Spinal cord (tissue), 10 donors: ENCODE measurements at places on chromosomes 1 and 21. TPM values are rescaled to one million over a fixed set of nuclear protein-coding genes. Genes with fewer than 3 reads are reported as not detected.

Gene FCRL5
- not detected for polyA plus RNA-seq

DNA sequence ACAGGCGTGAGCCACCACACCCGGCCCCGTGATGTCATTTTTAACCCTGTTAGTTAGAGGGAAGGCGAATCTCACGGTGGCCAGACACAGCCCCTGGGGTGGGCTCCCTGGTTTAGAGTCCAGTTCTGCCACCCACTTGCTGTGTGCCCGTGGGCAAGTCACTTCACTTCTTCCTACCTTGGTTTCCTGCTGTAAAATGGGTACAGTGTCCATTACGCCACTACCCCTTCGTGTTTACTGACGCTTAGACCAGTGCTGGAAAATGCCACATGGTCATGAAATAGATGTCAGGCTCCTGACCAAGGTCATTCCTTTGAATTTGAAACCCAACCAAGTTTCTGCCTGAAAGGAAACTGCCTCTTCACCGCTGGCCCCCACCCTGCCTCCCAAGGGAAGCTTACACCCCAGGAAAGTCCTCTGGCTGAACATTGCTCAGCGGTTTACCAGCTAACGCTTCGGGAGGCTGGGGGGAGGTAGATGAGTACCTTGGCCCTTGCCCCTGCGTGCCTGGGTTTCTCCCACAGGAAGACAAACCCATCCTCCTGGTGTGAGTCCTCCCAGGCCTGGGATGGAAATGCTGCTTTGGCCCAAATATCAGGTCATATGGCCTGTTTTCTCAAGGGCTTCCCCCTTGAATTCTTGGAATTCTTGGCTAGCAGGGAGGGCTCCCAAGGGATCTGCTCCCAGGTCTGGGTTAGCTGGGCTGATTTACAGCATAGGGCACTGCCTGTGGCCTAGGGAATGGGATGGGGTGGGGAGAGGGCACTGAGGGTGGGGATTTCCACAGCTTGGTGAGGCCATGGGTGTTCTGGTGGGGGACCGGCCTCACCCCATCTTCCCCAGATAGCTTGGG, 7.6 kb upstream of the AADACL4 start:
- no peak for DNase-seq

- DNase-seq: no peak
Measured at GRCh38 chr21:34865400-34866241, 183.5 kb downstream of the RUNX1 start.

- DNase-seq: no peak
Measured at GRCh38 chr1:226199971-226200370, 13.4 kb upstream of the ACBD3 start.

Gene LCE3B
- polyA plus RNA-seq: not detected

DNA sequence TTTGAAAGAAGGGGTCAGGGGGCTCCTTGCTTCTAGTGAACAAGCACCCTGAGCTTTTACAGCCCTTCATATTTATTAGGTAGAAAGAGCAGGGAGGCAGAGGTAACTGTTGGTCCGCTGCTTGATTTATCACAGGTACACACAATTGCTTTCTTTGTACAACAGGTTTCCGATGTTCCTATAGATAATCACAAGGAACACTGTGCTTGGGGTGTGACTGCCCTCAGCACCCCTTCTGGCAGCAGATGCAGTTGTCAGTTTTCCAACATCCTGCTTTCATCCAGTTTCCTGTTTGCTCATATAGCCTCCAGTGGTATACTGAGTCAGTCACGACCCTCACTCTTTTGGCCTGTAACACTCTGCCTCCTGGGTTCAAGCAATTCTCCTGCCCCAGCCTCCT, 40.6 kb downstream of the SCP2 start:
- no peak for DNase-seq
